ENCODE measurements at places on chromosomes 6 and 20.

GRCh38 chr6:14286144-14286543 lies 168.6 kb downstream of the CD83 start:
- DNase-seq = no peak

GRCh38 chr20:48066851-48067250 lies 281.6 kb upstream of the SULF2 start:
- DNase-seq = no peak

DNA sequence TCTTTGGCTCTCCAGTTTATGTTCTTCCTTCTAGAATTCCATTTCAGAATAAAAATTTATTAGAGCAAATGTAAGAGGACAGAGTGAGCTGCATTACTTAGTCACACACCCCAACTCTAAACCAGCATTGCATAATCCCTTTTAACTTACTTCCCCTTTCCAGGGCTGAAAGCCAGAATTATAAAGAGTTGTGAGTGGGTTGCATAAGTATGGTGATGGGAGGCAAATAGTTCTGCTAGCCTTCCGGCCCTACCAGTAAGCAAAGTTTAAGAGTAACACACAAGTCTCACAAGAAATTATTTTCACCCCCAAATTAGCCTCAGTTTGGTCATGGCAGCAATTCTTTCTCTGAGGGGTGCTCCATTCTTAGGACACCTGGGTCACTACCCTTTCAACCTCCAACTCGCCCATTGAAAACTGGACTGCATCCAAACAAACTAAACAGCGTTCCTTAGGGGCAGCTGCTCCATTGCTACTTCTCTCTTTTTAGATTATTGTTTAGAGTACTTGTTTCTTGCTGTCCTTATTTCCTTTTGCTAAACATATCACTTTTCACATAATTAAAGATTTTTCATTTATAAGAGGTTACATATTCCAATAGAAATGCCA lies 1.6 kb downstream of the KIAA0408 start:
- DNase-seq = no peak

DNA sequence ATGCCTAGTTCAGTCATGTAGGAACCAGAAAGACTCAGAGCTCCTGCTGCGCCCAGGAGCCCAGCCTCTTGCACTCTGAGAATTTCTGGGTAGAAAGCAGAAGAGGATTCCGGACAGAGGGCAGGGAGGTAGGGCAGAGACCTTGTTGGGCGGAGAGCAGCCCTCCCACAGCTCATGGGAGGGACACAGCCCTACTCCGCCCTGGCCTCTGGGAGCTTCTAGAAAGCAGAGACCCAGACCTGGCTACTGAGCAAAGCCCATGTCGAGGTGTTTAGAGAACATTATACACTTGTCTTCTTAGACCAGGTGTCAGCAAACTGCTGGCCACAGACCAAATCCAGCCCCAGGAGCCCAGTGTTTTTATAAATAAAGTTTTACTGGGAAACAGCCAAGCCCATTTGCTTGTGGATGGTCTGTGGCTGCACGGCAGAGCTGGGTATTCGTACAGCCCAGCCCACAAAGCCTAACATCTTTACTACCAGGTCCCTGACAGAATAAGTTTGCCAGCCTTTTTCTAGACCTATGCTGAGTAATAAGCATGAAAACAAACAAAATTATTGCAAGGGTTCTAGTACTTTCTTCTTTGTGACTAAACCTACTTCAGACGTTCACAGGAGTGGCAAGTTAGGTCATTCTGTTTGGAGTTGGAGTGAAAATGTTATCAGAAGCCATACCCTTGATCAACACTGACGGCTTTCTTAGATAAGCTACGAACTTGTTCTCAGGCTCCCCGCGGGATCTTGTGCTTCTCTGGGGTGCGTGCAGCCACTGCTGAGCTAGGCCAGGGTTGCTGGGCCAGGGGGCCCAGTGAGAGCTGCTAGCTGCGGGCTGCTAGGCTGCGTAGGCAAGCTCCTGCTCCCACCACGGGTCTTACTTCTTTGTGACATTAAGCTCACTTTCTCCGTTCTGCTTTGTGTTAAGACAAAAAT lies 235.1 kb upstream of the FOXQ1 start:
- DNase-seq = no peak

DNA sequence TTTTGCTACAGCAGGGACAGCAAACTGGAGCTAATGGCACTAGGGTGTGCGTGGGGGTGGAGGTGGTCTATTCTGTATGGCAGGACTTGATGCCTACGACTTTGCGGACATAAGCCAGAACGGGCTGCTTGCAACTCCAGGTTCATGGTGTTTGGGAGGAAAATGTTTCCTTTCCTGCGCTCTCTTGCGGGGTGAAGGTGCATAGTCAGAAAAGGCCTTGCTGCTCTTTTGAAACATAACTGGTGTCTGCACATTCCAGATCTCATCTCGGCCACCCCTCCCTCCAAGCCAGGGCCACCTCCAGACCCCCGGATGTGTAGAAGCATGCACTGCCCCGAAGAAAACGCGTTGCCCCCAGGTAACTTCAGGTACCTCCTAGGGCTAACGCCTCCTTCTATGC lies 8.1 kb downstream of the FOXA2 start:
- DNase-seq = no peak

DNA sequence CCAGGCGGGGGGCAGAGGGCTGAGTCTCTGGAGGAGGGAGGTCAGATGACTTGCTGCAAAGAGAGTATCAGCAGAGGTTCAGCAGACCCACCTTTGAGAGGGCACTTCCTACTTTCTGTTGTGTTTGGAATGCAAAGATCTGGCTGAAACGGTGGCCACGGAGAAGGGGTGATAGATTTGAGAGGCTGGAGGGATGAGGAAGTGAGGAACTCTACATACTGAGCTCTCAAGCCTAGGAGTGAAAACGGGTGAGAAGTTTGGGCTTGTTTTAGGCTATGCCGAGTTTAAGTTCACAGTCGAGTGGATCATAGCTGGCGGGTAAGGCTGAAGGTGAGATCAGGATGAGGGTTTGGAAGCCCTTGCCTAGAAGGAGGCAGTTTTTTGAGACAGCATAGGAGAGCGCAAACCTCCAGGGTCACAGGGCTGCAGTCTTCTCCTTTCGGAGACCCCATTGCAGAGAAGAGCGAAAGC lies 477 bp upstream of the ITPA start:
- no peak for DNase-seq

DNA sequence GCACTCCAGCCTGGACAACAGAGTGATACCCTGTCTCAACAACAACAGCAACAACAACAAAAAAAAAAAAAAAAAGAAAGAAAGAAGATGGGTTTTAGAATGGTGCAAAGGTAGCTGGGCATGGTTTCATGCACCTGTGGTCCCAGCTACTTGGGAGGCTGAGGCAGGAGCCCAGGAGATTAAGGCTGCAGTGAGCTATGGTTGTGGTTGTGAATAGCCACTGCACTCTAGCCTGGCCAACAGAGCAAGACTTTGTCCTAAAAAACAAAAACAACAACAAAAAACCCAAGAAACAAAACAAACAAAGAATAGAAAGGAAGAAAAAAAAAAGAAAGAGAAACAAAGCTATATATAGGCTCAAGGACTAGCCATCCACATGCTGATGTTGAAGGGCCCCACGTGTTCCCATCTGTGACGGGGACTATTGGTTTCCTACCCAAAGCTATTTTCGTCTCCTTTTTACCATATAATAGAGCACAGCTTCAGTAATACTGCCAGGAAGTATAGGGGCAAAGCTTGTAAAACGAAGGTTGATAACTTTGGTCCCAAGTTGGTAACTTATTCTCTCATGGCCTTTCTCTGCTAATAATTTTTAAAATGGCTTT lies 7.9 kb upstream of the EEF1E1 start:
- DNase-seq = no peak

DNA sequence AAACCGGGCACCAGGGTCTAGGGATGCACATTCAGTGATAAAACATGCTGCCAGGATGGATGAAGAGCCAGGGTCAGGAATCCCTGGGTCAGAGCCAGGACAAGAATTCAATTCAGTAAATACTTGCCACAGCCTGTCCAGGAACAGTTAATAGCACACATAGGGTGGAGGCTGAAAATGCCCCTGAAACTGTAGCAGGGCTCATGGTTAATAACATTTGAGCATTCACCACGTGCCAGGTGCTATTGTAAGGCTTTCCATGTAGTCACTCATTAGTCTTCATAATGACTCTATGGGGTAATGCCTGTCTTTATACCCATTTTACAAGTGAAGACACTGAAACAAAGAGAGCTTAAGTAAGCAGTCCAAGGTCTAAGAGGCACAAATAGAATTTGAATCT lies 296.3 kb downstream of the LRFN2 start:
- DNase-seq = no peak

GRCh38 chr6:39236742-39237141 lies 7.5 kb upstream of the KCNK5 start:
- no peak for DNase-seq

- DNase-seq = no peak
Measured at GRCh38 chr6:43090559-43090956, 14.4 kb downstream of the PTK7 start.

DNA sequence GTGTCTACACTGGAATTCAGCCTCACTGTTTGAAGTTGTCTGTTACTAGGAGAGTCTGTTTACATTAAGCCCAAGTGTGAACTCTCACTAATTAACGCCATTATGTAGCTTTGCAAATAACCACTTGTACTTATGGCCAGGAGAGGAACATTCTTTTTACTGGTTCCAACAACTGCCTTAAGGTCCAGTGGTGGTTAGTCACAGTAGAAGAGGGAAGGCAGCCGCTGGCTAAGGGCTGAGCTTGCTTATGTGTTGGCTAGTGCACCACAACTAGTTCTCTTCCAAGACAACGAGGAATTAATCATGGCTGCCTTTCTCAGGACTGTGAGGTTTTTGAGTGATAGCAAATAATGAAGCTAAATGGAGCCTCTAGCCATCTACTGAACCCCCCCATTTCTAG lies 14.9 kb upstream of the SLC22A23 start:
- DNase-seq = no peak

- DNase-seq = no peak
Measured at GRCh38 chr6:24571361-24571760, 74.6 kb downstream of the KIAA0319 start.

- no peak for DNase-seq
Measured at GRCh38 chr6:75147512-75147911, 58.3 kb downstream of the COL12A1 start.

DNA sequence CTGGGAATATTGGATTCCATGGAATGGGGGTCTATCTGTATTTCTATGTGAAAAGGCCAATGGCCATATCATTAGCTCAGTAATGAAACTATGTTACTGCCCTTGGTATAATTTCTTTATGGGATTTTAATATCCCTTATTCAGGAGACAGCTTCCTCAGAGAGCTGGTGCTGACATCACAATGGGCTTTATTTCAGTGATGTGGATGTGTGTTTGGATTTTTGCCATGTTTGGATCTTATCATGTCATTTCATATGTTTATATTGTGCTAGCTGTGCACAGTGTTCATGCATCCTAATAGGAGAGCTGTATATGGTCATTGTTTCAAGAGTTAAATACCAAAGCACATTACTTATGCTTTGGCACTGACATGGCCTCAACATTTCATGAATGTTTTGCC lies 806.1 kb upstream of the MAP3K7 start:
- no peak for DNase-seq

DNA sequence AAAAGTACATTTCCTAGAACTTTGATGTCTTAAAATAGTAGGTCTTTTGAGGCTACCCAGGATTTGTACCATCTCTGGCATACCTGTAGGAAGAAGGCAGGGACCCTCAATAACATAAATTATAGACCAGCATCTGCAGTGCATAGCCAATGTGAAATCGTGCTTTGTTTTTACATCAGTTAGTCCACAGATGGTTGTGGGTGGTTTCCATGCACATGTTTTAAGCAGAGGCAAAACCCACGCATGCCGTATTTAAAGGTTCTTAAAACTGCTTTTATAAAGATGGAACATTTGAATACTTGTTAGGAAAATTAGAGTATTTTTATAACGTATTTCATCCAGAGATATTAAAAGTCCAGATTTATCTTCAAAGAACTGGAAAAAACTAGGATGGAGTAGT lies 66.3 kb downstream of the SH3BGRL2 start:
- no peak for DNase-seq

DNA sequence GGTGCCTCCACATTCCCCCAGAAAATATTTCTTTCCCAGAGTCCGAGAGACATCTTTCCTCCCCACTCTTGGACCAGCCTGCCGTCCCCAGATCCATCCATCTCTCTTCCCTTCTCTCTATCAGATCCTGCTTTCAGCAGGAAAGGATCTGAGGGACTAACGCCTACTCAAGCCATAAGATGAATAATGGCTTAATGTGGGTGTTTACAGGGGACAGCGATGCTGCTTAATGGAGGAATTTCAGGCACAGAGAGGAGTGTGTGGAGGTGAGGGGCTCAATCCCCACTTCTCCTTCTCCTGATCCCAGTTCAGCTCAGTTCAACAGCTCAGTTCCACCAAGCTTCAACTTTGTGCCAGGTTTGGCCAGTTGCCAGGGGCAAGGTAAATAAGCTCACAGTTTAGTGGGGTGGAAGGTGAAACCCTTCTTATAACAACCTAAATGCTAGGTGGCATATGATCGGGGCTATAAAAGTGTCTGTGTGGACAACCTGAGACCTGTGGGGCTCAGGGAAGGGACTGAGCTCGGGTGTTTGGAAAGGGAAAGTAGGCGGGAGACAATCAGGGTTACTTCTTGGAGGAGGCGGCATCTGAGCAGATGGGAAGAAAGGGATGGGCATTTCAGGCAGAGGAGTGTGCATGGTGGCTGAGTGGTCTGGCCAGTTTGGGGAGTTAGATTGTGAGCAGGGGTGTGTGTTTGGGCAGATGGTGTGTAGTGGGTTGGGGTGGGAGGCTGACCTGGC lies 55.8 kb downstream of the CDH22 start:
- no peak for DNase-seq

DNA sequence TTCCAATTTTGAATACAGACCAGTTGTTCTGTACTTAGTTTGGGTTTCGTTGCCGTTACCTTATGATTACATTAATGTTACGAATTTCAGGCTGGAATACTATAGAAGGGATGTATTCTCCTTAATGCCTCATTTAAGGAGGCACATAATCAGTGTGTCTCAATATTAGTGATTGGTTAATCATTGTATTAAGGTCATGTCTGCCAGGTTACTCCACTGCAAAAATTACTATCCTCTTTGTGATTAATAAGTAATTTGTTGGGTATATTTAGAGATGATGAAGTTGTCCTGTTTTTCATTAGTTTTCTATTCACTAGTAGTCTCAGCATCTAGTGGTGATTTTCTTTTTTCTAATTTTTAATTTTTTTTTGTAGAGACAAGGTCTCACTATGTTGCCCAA lies 66.3 kb downstream of the CBFA2T2 start:
- DNase-seq = no peak

- no peak for DNase-seq
Measured at GRCh38 chr20:676315-676937, 824 bp upstream of the SCRT2 start.

- no peak for DNase-seq
Measured at GRCh38 chr20:23021541-23021940, 13.6 kb upstream of the SSTR4 start.

DNA sequence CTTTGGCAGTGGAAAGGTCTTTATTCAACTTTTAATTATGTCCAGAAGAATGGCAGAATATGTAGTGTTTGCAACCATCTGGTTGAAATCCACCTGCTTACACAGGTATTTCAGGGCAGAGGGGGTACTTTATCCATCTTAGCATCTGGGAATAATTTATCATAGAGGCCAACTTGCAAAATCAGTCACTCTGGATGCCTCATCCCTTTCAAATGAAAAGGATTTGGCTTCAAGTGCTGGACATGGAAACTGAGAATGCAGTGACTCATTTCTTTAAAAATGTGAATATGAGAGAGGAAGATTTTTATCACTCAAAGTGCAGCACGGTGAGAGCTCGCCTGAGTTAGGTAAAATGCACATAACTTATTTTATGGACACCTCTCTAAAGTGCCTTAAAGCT lies 758.3 kb downstream of the KIF16B start:
- no peak for DNase-seq
